ENCODE measurements at places on chromosomes 11 and 22.
A peak's percentile ranks its signal among the peaks of the same experiment; 100 is the strongest.

GRCh38 chr11:19283991-19284390 lies 43.2 kb upstream of the E2F8 start:
- no peak for DNase-seq

- no peak for DNase-seq
These were observed 302.7 kb downstream of the DDX10 start for GRCh38 chr11:108967571-108967970.

- no peak for DNase-seq
These were observed 41.8 kb upstream of the AMPD3 start for GRCh38 chr11:10413268-10413667.

DNA sequence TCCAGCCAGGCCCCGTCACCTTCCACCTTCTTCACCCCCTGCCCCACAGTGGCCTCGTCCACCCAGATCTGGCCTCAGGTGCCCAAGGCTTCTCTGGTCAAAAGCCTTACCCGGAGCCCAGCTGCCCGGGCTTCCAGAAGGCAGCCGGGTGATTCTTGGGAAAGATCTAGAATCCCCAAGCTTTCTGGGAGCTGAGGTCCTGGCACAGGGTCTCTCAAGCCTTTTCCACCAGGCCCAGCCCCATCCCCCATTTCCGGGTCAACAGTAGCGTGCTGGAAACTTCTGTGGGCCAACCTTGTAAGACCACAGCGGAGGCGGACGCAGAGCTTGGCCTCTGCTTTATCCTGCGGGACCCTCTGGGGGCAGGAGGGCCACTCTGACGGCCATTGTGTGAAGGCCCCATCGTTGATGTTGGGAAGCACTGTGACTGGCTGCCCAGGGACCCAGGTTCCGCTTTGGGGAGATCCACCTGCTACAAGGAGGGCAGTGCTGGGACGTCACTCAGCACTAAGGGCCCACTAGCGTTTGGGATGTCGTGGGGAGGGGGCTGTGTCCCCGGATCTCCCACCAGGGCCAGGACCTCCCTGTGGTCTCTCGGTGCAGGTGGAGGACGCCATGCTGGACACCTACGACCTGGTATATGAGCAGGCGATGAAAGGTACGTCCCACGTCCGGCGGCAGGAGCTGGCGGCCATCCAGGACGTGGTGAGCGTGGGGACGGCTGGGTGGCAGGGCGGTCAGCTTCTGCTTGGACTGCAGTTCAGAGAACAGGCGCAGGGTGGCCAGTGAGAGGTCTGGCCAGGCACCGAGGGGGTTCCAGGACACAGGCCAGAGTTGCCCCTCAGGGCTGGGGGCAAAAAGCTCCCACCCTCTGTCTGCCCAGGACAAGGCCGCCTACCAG lies 11.5 kb downstream of the TSPAN32 start:
- DNase-seq: no peak

- DNase-seq: no peak
These were observed 245.8 kb downstream of the CSNK2A3 start for GRCh38 chr11:11107076-11107723.

DNA sequence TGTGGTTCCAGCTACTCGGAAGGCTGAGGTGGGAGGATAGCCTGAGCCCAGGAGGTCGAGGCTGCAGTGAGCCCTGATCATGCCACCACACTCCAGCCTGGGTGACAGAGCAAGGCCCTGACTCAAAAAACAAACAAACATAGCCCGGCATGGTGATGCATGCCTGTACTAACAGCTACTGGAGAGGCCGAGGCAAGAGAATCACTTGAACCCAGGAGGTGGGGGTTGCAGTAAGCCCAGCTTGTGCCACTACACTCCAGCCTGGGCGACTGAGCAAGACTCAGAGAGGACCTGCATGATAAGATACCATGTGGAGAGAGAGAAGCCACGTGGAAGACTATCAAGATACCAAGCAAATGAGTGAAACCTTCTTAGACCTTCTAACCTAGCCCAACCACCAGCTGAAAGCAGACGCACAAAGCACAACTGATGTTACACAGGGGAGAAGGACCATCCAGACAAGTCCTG lies 36.1 kb downstream of the AMBRA1 start:
- peak; percentile 67 for DNase-seq

DNA sequence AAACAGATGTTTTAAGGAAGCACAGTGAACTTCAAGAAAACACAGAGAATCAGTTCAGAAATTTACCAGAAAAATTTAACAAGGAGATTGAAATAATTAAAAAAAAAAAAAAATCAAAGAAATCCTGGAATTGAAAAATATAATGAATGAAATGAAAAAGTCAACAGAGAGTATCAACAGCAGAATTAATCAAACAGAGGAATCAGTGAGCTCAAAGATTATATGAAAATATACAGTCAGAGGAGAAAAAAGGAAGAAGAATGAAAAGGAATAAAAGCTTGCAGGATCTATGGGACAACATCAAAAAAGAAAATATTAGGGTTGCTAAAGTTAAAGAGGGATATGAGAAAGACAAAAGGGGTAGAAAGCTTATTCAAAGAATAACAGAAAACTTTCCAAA lies 82.3 kb downstream of the XRRA1 start:
- DNase-seq: no peak

DNA sequence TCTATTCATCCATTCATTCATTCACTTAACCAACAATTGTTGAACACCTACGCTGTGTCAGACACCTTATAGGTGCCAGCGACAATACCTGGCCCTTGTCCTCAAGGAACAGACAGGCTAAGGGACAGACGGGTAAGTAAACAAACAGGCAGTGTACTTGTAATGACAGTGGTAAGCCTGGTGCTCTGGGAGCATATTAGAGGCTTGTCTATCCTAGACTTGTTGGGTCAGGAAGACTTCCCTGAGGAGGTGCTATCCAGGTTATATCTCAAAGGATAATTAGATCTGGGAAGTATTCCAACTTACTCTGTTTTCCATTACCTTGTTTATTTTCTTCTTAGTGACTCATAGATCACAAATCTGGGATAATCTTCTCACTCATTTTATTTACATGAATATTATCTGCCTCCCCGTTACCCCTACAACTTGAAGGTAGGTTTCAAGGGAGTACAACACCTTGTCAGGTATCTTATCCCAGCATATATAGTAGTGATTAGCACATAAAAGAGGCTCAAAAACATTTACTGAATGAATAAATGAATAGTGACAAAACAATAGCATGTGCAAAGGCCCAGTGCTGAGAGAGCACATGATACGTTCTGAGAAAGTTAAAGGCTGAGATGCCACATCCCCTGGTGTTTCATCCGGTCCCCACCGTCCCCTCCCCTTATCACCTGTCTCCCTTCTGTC lies 75.3 kb upstream of the NCAM1 start:
- no peak for DNase-seq

GRCh38 chr22:36252754-36253522 lies at the start of gene APOL1:
Gene APOL1, plus strand, starts transcription at chr22:36253133. Its CDS starts 1,823 bp downstream, at chr22:36254956.
- peak; percentile 19 for DNase-seq

GRCh38 chr11:120135838-120136237 lies 2.1 kb downstream of the TRIM29 start:
- DNase-seq: no peak

DNA sequence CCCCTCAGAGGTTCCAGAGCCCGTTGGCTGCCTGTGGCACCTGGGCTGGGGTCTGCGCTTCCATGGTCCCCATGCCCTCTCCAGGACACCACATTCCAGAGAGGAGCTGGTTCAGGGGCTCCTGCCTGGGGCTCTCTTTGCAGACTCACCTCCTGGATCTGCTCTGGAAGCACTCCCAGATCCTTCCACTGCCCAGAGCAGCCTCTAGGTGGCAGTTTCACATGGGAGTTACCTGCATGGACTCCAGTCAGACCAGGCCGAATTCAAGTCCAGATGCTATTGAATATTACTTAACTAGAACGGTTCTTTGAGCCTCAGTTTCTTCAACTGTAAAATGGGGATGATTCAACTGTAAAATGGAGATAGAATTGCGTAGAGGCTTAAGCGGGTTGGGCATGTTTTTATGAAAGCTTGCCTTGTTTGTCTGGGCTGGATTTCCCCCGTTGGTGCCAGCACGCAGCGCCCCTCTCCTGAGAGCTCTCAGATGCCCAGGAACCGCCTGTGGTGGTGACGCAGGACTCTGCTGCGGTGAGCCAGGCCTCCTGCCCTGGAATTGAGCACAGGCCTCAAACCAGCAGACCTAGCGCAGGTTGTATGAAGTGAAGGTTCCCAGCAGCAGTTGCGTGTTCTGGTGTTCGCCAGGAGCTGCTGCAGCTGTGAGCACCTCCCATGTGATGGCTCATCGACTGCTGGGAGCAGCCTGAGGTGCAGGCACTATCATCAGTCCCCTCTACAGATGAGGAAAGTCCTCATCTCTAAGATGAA lies 44.2 kb downstream of the LMO1 start:
- DNase-seq: peak; percentile 79

DNA sequence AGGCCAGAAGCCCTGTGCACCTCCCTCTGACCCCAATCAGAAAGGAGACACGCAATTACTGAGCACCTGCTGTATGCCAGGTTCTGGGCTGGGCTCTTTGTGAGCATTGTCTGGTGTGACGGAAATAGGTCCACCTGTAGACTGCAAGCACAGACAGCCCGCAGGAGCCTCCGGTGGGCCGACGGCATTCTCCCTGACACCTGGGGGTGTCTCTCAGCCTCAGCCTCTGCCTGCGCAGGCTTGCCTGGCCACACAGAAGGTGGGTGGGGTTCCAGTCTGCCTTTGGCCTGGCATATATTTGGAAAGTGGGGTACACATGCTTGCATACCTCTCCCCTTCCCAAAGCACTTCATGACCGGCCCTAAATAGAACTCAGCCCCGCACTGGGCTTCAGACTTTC lies 129.3 kb downstream of the BUD13 start:
- DNase-seq: no peak

DNA sequence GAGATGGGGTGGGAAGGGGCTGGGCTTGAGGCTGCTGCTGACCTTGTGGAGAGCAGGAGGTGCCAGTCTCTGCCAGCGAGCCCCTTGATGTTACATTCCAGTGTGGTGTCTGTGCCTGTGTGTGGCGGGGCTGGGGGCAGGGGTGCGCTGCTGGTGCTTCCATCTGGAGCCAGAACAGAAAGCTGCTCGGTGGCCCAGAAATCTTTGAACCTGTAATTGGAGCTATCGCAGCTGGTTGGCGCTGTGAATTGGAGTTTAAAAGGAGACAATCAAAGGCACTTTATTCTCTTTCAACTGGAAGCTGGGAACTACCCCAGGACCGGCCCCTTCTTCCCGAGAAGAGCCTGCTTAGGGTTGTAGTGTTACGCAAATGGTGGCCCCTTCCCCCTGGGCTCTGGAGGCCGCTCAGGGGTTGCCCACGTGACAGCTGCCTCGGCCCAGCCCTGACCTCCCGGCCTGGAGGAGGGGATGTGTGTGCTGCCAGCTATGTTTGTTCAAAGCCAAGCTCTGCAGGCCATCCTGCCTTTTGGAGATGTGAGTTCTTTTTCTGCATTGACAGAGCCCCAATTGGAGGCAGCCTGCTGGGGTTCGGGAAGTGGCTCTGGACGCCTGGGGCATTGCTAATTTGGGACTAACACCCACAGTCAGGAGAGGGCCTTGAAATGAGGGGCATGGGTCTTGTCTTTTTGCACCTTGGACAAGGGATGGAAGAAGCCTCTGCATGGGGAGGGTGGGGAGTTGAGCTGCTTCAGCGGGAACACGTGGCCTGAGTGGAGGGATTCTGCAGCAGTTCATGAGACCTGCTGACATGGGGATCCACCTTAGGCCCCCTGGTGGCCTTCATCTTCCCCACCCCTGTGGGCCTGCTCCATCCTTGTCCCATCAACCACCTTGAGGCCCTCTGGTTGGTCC lies 14.0 kb upstream of the ARSA start:
- no peak for DNase-seq

Data from A549 (cell line).